Dermis blood vessel endothelial cell (primary cell): ENCODE measurements at places on chromosomes 6 and 20. TPM values are rescaled to one million over a fixed set of nuclear protein-coding genes. Genes with fewer than 3 reads are reported as not detected.

GRM1 gene
- 0.05 TPM in 1 of 2 replicates, not detected in the other for total RNA-seq

TPX2 gene
- total RNA-seq, result 16.5 and 81.7 TPM in 2 replicates

THEMIS gene
- total RNA-seq, result not detected in 2 replicates

MACROD2 gene
- 0.28 and 0.85 TPM in 2 replicates for total RNA-seq

NAA20 gene
- 34.3 and 35.4 TPM in 2 replicates for total RNA-seq

LY6G6C gene
- not detected in 2 replicates for total RNA-seq

NPEPL1 gene
- 20.6 and 28.8 TPM in 2 replicates for total RNA-seq

KIF25 gene
- not detected in 2 replicates for total RNA-seq

GRM4 gene
- not detected in 2 replicates for total RNA-seq

DPPA5 gene
- not detected in 2 replicates for total RNA-seq

FERMT1 gene
- total RNA-seq, result under 0.01 and 0.28 TPM in 2 replicates

ECT2L gene
- not detected in 2 replicates for total RNA-seq

DLK2 gene
- total RNA-seq, result 0.60 and 0.68 TPM in 2 replicates

MLN gene
- total RNA-seq, result not detected in 2 replicates

DSP gene
- total RNA-seq, result 53.1 and 95.4 TPM in 2 replicates

EPB41L1 gene
- total RNA-seq, result 16.0 and 21.1 TPM in 2 replicates

KCNB1 gene
- under 0.01 TPM in 1 of 2 replicates, not detected in the other for total RNA-seq

PRPF6 gene
- total RNA-seq, result 79.6 and 94.2 TPM in 2 replicates

SLC35A1 gene
- total RNA-seq, result 26.2 and 31.2 TPM in 2 replicates

SLC22A3 gene
- under 0.01 TPM in 1 of 2 replicates, not detected in the other for total RNA-seq

CABLES2 gene
- 0.85 and 1.9 TPM in 2 replicates for total RNA-seq

PACSIN1 gene
- total RNA-seq, result not detected in 2 replicates

IL17A gene
- total RNA-seq, result not detected in 2 replicates

PGC gene
- not detected in 2 replicates for total RNA-seq

SDCBP2 gene
- 4.6 and 6.0 TPM in 2 replicates for total RNA-seq

SIGLEC1 gene
- total RNA-seq, result not detected in 2 replicates

CDKAL1 gene
- total RNA-seq, result 24.9 and 28.1 TPM in 2 replicates

ZKSCAN3 gene
- 6.3 and 9.7 TPM in 2 replicates for total RNA-seq

TEAD3 gene
- total RNA-seq, result 0.33 and 0.68 TPM in 2 replicates

BHLHE23 gene
- not detected in 2 replicates for total RNA-seq

DEFB128 gene
- not detected in 2 replicates for total RNA-seq

UBD gene
- 5.8 and 82.4 TPM in 2 replicates for total RNA-seq

DEFB127 gene
- not detected in 2 replicates for total RNA-seq

SLC22A2 gene
- total RNA-seq, result not detected in 2 replicates

SLC44A4 gene
- 0.05 and 0.17 TPM in 2 replicates for total RNA-seq

AIG1 gene
- 16.9 and 18.5 TPM in 2 replicates for total RNA-seq

LRRC73 gene
- total RNA-seq, result 0.14 and 0.17 TPM in 2 replicates

GID8 gene
- total RNA-seq, result 43.4 and 43.7 TPM in 2 replicates

PCK1 gene
- not detected in 2 replicates for total RNA-seq

FAM209A gene
- not detected in 2 replicates for total RNA-seq

SOBP gene
- 0.42 and 1.0 TPM in 2 replicates for total RNA-seq

ATP6V1G2 gene
- total RNA-seq, result 0.19 and 0.51 TPM in 2 replicates

EEF1A2 gene
- 5.0 and 5.3 TPM in 2 replicates for total RNA-seq

LHFPL5 gene
- not detected in 2 replicates for total RNA-seq

GPLD1 gene
- 0.05 and 0.17 TPM in 2 replicates for total RNA-seq

PGBD1 gene
- 8.9 and 10.2 TPM in 2 replicates for total RNA-seq

NKX2-4 gene
- total RNA-seq, result not detected in 2 replicates

TMEM170B gene
- total RNA-seq, result 2.4 and 4.1 TPM in 2 replicates

RHAG gene
- total RNA-seq, result not detected in 2 replicates
